Tongue (tissue), 3 donors: ENCODE measurements at places on chromosomes 12 and 14.

DNA sequence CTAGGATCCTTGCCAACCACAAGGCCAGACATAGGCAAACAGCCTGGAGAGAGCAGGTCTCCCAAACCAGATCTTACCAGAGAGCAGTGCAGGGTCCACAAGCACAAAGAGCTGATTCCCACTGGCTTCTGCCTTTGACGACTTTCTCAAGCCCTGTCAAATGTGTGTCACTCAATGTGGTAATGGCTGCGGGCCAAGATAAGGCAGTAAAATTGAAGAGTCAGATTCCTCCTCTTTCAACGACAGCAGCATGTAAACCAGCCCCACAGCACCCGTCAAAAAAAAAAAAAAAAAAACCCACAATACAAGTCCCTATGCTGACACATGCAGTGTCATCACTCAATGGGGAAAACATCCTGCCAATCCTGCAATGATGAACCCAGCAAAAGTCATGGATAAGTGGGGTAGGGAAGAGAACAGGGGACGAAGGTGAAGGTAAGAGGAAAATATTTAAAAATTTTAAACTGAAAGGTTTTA lies at the start of gene STON2:
Gene STON2 (minus strand): TSS at position 123 of the 477 bp plus-strand sequence. CDS start 1,942 bp downstream, outside the sequence.
- peak; percentile 27 for DNase-seq

DNA sequence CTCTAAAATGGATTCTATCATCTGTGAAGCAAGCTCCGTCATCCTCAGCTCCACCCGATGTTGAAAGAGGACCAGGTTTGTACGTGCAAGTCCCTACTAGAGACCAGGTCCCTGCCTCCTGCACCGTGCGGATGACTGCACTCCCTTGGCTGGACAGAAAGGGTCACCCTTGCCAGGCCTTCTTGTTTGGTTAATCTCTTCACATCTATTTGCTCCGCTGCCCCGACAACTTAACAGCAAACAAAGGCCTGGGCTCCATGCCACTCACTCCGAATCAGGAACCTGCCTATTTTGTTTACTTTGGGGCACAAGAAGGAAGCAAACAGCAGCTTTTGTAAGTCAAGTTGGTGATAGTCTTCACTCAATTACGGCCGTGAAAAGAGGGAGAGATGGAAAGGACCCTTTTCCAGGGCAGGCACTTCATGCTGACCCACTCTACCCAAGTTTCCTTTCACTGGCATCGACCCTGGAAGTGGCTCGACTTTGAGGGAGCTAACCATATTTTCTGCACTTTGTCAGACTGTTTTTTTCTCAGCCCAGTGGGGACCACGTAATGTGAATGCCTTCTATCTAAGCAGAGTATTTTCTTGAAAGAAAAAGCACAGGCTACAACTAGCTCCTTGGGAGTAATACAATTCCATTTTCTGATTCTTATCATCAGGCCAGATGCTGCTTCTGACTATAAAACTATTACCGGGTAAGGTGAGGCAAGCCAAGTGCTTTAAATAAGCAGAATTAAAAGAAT lies 202.6 kb downstream of the FOXN3 start:
- peak; percentile 70 for DNase-seq

- no peak for DNase-seq
Observed at GRCh38 chr12:117014342-117014887, 84.8 kb downstream of the TESC start.

GRCh38 chr14:77151245-77151644 lies 9.7 kb upstream of the ZDHHC22 start:
- DNase-seq: no peak
